ENCODE measurements at places on chromosomes 1 and 21.

- DNase-seq, result no peak
- H3K4me3 ChIP-seq, result no peak overlapping the region
- no peaks in the 10 kb centered on the region for H3K4me1 ChIP-seq
- peaks cover 40% of the 10 kb centered on the region for H3K27me3 ChIP-seq
Measured at GRCh38 chr1:109454497-109455133, 11.7 kb upstream of the SYPL2 start.

GRCh38 chr21:41851090-41851790, 27.9 kb downstream of the PRDM15 start:
- no peak overlapping the region for H3K27ac ChIP-seq
- no peak overlapping the region for H3K4me3 ChIP-seq
- H3K36me3 ChIP-seq, result peaks cover 12% of the 10 kb centered on the region
- DNase-seq, result no peak

- DNase-seq, result peak; percentile 17
- no peak overlapping the region for H3K27ac ChIP-seq
- H3K4me3 ChIP-seq, result peak overlapping the region; percentile 78
- no peaks in the 10 kb centered on the region for H3K36me3 ChIP-seq
Measured at GRCh38 chr1:22428672-22429071, 23.0 kb upstream of the ZBTB40 start.

- no peak for DNase-seq
- H3K27me3 ChIP-seq, result peaks cover 8% of the 10 kb centered on the region
- H3K36me3 ChIP-seq, result no peaks in the 10 kb centered on the region
- H3K4me3 ChIP-seq, result no peak overlapping the region
Measured at GRCh38 chr1:201728731-201729130, 100.2 kb upstream of the IPO9 start.

DNA sequence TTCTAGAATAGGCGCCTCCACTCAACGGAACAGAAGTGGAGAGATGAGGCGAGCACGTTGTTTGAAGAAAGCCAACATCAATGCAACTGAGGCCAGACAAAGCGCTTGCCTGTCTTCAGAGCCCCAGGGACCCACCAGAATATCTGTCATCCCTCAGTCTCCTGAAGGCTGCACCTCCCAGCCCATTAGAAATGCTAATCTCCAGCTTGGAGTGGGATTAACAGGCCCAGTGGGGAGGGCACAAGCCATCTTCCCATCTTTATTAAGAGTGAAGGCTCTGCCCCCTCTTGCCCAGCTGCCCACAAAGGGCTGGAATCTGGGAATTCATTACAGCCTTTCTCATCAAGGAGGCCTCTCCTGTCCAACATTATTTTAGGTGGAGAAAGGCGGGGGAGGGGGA, 16.8 kb upstream of the CNTN2 start:
- no peaks in the 10 kb centered on the region for H3K27me3 ChIP-seq
- H3K4me1 ChIP-seq, result no peaks in the 10 kb centered on the region
- H3K4me3 ChIP-seq, result no peak overlapping the region
- no peak overlapping the region for H3K27ac ChIP-seq
- DNase-seq, result no peak
- no peaks in the 10 kb centered on the region for H3K36me3 ChIP-seq

DNA sequence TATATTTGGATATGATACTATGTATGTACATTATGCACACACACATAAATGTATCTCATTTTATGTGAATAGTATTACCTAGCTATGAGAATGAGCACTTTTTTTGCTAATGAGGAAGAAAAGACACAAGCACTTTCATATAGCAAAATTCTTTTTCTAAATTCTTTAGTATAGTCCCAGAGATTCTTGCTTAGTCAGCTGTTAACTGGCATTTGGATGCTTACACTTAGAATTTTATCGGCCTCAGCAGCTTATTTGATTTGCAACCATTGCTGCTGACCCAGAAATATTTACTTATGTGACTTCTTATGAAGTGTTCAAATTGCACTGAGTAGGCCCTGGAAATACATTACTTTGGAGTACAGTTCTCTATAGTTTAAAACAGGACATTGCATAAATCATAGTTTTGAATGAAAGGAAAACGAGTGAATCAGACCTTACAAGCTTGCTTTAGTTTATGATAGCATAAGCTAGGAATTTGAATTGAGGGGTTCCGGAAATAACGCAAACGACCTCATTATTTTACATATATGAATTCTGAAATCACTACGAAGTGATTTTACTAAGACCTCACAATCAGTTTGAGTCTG, 653.9 kb upstream of the NEGR1 start:
- H3K36me3 ChIP-seq, result no peaks in the 10 kb centered on the region
- no peak overlapping the region for H3K27ac ChIP-seq
- no peaks in the 10 kb centered on the region for H3K27me3 ChIP-seq
- H3K4me3 ChIP-seq, result no peak overlapping the region

DNA sequence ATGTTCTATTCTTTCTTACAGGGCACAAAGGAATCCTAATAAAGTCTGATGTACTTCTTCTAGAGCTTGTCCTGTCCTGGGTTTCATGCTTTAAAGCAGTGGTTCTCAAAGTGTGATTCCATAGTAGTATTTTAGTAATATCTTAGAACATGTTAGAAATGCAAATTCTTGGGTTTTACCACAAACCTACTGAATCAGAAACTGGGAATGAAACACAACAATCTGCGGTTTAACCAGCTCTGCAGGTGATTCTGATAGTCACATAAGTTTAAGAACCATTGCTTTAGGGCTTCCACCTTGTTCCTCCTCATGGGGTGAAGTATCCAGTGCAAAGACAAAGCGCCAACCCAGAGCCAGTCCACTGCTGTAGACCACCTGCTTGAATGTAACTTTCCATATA, 41.1 kb downstream of the NGF start:
- H3K27ac ChIP-seq, result no peak overlapping the region
- H3K4me1 ChIP-seq, result no peaks in the 10 kb centered on the region
- no peaks in the 10 kb centered on the region for H3K36me3 ChIP-seq
- H3K4me3 ChIP-seq, result no peak overlapping the region
- DNase-seq, result no peak

DNA sequence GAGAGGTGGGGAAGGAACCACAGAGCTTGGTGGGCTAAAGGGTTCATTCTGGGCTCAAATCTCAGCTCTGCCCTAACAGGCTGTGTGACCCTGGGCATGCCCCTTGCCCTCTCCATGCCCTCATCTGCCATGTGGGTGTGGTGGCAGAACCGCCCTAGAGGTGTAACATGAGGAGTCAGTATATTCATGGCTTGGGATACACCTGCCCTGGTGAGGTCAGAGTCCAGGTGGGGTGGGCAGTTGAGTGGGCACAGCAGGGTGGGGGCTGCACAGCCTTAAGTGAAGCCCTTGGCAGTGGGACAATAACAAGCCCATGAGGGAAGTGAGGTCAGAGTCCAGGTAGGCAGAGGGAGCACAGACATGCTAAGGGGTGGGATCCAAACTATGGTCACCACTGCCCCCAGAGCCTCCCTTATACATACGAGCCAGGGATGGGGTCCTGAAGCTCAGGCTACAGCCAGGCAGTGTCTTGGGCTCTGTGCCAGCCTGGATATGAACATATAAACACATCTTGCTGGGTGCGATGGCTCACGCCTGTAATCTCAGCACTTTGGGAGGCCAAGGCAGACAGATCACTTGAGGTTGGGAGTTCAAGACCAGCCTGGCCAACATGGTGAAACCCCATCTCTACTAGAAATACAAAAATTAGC, 59.0 kb upstream of the EFHD2 start:
- H3K4me3 ChIP-seq, result no peak overlapping the region
- peaks cover 54% of the 10 kb centered on the region for H3K4me1 ChIP-seq

DNA sequence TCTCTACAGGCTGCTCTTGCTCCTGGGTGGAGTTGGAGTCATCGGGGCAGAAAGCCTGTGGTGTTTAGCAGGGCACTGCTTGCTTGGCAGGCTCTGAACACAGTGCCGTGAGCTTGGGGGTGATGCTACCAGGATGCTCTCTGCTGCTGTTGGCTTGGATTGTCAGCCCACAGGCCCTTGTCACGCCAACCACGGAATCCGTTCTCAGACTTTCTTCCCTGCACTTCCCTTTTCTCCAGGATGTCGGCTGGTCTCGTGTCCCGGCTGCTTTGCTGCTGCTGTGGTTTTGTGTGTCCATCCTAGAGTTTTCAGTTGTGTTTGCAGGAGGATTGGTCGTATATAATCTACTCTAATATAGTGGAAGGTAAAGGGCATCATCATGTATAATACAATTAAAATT, 44.4 kb upstream of the TTC34 start:
- no peak for DNase-seq
- peaks cover 3% of the 10 kb centered on the region for H3K27me3 ChIP-seq
- no peak overlapping the region for H3K4me3 ChIP-seq
- H3K27ac ChIP-seq, result no peak overlapping the region

DNA sequence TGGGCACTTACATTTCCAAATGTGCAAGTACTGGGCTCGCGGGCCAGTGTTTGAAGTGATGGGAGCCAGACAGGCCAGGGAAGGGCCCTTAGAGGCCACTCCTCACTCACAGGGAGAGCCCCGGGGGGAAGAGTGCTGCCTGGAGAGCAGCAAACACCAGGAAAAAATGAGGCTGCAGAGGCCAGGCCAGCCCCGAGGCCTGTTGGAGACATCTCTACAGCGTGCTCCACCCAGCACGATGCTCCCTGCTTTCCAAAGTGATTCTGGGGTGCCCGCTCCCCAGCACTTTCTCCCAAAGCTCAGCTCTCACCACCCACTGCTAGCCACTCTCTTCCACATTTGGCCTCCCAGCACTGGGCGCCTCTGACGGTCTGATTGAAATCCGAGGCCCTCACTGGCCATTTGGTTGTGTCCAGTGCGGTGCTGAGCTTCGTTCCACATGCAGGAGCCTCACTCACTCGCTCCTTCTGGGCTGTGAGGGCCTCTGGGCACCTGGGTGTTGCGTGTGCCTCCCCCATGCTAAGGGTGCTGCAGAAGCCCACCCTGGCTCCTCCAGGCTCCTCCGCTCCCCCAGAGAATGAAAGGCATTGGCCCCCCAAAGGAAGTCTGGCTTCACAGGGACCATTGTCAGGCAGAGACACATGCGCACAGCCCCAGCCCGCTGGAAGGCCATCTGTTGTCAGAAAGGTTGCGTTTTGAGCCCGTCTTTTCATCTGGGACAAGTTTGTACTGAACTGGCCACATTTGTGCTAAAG, 385.4 kb upstream of the VAMP3 start:
- H3K4me3 ChIP-seq, result no peak overlapping the region
- no peak for DNase-seq
- H3K4me1 ChIP-seq, result no peaks in the 10 kb centered on the region
- no peaks in the 10 kb centered on the region for H3K36me3 ChIP-seq

- no peak overlapping the region for H3K4me3 ChIP-seq
- no peak for DNase-seq
- H3K27ac ChIP-seq, result no peak overlapping the region
- no peaks in the 10 kb centered on the region for H3K36me3 ChIP-seq
Measured at GRCh38 chr1:6996866-6997265, 211.6 kb downstream of the CAMTA1 start.

GRCh38 chr1:19312782-19313635, 883 bp downstream of the SLC66A1 start:
- peak overlapping the region; percentile 77 for H3K27ac ChIP-seq
- H3K27me3 ChIP-seq, result no peaks in the 10 kb centered on the region
- peaks cover 4% of the 10 kb centered on the region for H3K36me3 ChIP-seq
- peaks cover 30% of the 10 kb centered on the region for H3K4me1 ChIP-seq

DNA sequence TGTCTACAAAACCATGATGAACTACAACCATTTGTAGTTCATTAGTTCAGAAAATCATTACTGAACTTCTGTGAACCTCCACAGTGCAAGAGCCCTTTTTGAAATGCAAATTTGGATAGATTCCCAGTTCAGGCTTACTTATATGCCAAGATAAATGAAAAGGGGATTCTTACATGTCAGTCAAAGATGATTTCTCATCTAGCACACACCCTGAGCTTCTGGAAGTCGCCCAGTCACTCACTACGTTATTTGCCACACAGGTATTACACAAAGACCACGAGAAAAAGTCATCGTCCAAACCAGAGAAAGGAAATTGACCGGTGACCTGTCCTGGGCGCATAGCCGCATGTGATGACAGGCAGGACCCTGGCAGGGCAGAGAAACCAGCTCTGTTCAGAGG, 41.8 kb downstream of the ETS2 start:
- no peaks in the 10 kb centered on the region for H3K27me3 ChIP-seq
- no peak for DNase-seq
- H3K4me1 ChIP-seq, result peaks cover 6% of the 10 kb centered on the region

DNA sequence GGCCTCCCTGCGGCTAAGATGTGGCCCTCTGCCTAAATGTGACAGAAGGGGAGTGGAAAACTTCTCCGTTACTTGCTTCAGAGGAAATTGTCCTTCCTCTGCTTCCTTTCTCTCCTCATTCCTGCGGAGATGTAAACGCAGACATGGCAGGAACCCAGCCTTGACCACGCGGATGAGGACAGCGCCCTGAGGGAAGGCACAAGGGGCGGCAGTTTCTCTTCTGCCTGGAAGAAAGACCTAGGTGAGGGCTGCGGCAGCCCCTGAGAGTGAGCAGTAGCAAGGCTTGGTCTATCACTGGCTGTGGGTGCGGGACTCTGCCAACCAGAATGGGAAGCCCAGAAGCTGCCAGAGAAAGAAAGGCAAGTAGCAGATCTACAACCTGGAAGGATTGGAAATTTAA, 14.0 kb upstream of the CTPS1 start:
- no peak for DNase-seq
- no peak overlapping the region for H3K27ac ChIP-seq
- H3K27me3 ChIP-seq, result peaks cover 4% of the 10 kb centered on the region

DNA sequence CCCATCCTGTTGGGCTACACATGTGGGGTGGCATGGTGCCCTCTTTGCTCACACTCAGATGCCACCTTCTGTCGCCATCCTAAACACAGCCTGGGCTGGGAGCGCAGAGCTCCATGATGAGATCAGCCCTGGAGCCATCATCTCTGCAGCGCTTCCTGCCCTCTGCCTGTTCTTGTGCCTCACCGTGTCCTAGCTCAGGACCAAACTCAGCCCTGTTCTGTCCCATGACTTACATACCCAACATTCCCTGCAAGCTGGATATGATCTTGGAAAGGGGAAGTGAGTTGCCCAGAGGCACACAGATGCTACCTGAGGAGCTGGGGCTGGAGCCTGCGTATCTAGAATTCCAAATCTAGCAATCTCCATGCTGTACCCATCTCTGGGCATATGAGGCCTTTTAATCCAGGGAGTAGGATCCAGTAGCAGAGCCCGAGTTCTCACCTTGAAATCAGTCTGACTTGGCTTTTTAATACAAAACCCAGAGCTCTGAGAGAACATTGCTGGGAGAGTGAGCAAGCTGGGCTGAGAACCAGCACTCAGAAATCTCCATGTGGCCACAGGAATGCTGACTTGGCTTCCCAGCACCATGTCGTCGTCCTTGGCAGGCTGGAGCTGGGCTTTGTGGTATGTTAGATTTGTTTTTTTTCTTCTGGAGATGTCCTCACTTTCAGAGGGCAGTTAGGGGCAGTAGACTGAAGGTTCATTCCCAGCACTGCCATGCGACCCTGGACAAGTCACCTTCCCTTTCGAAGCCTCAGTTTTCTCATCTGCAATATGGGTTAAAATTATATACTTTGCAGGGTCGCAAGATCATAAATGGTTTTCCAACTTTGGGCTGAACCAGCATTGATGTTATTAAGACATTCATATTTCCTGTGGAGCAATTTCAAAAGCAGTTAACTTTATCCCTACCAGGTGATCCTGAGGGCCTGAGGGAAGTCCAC, 2.6 kb downstream of the ALPL start:
- H3K27me3 ChIP-seq, result peaks cover 42% of the 10 kb centered on the region
- no peak overlapping the region for H3K4me3 ChIP-seq
- H3K27ac ChIP-seq, result no peak overlapping the region
- no peaks in the 10 kb centered on the region for H3K36me3 ChIP-seq

GRCh38 chr1:4449972-4450371, 204.4 kb upstream of the AJAP1 start:
- no peak for DNase-seq
- H3K36me3 ChIP-seq, result no peaks in the 10 kb centered on the region
- H3K4me1 ChIP-seq, result no peaks in the 10 kb centered on the region
- no peak overlapping the region for H3K27ac ChIP-seq
- H3K4me3 ChIP-seq, result no peak overlapping the region

GRCh38 chr1:201060586-201060985, 37.1 kb upstream of the KIF21B start:
- no peak for DNase-seq
- H3K36me3 ChIP-seq, result no peaks in the 10 kb centered on the region
- no peak overlapping the region for H3K27ac ChIP-seq
- peaks cover 10% of the 10 kb centered on the region for H3K4me1 ChIP-seq
- no peak overlapping the region for H3K4me3 ChIP-seq
